NCI-H2081 (cell line): ENCODE measurements at places on chromosomes 7 and 10.

DNA sequence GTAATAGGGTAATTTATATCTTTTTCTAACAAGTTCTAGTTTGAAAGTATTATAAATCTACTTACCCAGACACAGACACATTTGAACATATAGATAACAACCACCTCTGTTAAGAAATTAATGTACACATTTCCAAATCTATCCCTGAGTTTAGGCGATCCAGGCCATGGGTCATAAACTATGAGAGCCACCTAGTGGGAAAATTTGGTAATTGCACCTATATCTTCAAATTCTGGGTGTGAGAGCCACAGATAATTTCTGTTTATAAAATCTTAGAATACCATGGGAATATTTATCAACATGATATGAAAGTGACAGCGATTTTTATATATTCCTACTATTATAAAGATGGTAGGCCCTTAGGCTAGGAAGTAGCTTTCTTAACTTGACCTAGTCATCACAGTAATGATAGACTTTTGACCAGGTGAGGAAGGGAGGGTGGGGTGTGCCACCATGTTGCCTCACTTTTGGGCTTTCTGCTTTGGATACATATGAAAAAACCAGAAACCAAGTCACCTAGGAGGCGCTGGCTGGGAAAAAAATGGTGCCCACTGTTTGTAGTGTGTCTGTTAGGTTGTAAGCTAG is 8.0 kb upstream of the EPHA1 start:
- DNase-seq = peak; percentile 42

GRCh38 chr7:83347945-83348444 is 185.3 kb upstream of the PCLO start:
- DNase-seq = no peak

DNA sequence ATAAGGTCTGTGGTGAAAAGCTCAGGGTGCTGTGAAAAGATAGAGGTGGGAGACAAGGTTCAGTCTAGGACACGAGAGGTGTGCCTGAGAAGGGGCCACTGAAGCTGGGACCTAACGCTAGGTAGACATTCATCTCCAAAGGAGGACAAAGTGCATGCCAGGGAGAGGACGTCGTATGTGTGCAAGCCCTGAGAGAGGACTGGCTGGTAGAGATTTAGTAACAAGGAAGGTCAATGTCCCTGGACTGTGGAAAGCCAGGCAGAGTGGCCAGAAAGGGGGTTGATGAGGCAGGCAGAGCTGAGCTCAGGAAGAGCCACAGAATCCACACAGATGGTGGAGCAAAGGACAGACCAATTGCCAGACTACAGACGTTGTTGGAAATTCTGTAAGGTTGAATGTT is 817.6 kb downstream of the CCSER2 start:
- no peak for DNase-seq

GRCh38 chr7:50781381-50782293 is 1.1 kb downstream of the GRB10 start:
- no peak for DNase-seq

GRCh38 chr10:5691786-5692185 is 7.1 kb downstream of the TASOR2 start:
- no peak for DNase-seq

DNA sequence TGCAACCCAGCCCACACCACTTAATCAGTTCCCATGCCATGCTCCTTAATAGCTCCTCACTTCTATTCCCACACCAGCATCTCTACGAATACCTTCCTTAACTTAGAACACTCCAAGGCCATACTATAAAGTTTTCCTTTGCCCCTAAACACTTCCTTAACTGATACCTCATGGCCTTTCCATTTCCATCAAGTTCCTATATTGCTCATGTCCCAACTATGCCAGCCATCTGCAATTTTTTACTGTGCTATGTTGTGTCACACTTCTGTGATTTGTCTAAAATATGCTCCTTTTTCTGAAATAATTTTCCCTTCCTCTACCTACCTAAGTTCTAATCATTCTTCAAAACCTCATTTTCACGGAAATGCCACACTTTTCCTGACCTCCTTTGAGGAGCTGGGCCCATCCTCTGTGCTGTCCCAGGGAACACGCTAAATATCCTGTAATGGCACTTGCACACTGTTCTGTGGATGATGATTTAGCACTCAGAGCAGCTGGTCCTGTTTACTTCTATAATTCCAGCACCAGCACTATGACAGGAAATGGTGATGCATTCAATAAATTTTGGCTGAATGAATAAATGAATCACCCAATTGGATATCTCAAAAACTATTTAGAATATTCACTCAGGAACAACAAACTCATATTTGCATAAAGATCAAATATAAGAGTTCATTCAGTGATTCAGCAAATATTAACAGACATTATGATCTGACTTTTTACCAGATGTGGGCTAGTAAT is 266.5 kb upstream of the HGF start:
- DNase-seq = no peak

DNA sequence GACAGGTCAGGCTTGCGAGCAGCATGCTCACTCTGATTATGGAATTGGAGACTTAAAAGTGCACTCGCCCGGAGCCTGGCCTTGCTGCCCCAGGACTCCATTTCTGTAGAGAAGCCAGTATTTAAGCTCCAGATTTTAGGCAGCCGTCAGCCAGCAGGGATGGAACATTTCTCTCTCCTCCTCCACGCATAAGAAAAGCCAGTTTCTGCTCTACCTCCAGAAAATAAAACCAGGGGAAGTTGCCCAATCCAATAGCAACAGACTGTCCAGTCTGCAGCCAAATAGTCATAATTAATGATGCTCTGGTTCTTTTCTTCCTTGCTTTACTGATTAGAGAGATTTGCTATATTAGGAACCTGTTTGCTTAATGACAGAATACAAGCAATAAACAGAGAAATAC is 203.2 kb downstream of the GFRA1 start:
- no peak for DNase-seq

- no peak for DNase-seq
These were observed 33.9 kb upstream of the LRRN3 start for GRCh38 chr7:111057066-111057465.

- no peak for DNase-seq
These were observed 310.9 kb upstream of the NRG3 start for GRCh38 chr10:81564143-81564542.

- no peak for DNase-seq
These were observed 244.4 kb downstream of the TNS3 start for GRCh38 chr7:47337531-47337930.

GRCh38 chr10:3231951-3232730 is 59.6 kb upstream of the PITRM1 start:
- no peak for DNase-seq

- DNase-seq = no peak
These were observed 189.9 kb downstream of the TFEC start for GRCh38 chr7:115840702-115841101.

- no peak for DNase-seq
These were observed 92.3 kb downstream of the BMPR1A start for GRCh38 chr10:86848747-86849146.

- no peak for DNase-seq
These were observed 19.7 kb downstream of the KPNA7 start for GRCh38 chr7:99188221-99188620.

DNA sequence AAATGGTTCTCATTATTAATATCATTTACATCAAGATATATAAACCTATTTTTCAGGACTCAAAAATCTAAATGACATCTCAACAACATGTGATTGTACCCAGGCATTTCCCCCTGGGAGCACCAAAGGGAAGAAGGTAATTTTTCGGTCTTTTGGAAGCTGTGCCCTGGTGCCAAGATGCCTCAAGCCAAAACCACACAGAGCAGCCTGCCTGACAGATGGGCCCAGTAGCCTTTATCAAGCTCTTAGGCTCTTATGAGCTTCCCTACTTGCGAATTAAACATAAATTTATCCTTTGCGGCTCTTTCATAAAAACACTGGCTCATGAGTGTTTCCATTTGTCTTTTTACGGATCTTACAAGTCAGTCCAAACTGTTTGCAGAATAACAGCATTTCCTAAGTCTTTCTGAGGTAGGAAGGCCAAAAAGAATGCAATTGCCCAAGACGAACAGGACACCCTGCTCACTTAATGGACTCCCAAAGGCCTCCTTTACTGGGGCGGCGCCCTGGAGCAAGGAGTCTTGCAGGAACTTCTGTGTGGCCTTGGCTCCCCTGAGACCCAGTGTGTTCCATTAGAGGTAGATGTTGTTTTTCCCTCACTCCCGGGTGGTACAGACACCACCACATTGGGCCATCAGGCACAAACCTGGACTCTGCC is 4.1 kb upstream of the RASSF4 start:
- no peak for DNase-seq

GRCh38 chr10:128475686-128476367 is 349.6 kb upstream of the MKI67 start:
- no peak for DNase-seq

DNA sequence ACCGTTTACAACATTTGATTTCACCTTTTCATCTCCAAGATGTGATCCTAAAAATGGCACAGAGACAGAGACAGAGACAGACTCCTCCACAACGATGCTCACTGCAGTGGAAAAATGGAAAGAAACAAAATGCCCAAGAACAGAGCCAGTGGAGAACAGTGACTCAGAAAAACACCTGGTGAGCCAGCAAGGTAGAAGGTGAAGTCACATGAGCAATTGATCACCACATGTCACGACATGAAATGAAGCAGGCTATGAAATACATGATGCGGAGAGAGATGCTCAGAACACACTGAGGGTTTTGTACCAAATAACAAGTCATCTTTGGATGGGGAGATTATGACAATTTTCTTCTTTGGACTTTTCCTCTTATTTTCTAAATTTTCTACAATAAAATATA is 3.5 kb downstream of the MSMB start:
- no peak for DNase-seq

DNA sequence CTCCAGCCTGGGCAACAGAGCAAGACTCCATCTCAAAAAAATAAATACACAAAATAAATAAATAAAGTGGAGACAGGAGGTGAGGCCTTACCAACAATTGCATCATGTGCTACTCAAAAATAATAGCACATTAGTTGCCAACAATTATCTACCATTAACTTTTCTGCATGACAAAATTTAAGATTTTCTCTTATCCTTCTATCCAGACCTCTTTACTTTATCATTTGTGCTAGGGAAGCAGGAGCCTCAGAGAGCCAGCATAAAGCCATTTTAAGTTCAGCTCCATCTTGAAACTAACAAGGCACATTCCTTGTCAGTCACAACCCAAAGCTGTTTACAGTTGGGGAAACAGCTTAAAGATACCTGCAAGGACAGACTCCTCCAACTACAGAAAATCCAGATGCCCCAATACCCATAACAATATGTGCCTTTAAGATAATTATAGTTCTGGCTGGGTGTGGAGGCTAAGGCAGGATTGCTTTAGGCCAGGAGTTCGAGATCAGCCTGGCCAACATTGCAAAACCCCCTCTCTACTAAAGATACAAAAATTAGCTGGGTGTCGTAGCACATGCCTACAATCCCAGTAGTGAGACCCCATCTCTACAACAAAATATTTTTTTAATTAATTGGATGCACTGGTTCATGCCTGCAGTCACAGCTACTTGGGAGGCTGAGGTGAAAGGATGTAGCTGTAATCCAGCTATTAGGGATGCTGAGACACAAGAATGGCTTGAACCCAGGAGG is 2.2 kb upstream of the AP1S1 start:
- no peak for DNase-seq

GRCh38 chr7:51033727-51034520 is 251.2 kb upstream of the GRB10 start:
- no peak for DNase-seq

DNA sequence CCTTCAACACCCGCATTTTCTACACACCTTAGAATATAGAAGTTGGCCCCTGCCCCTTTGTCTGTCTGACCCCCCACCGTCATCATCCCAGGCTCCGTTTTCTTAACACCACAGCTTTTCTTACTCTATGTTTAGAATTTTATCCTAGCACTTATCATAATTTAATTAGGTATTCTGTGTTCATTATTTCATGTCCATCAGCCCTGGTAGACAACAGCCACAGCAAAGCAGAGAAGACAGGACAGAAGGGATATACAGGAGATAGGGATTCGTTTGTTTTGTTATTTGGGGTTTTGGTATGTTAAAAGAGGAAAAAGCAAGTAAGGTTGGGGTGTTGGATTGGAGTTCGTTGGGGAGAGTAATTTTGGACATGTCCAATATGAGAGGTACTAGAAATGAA is 48.8 kb downstream of the ITGA8 start:
- no peak for DNase-seq

DNA sequence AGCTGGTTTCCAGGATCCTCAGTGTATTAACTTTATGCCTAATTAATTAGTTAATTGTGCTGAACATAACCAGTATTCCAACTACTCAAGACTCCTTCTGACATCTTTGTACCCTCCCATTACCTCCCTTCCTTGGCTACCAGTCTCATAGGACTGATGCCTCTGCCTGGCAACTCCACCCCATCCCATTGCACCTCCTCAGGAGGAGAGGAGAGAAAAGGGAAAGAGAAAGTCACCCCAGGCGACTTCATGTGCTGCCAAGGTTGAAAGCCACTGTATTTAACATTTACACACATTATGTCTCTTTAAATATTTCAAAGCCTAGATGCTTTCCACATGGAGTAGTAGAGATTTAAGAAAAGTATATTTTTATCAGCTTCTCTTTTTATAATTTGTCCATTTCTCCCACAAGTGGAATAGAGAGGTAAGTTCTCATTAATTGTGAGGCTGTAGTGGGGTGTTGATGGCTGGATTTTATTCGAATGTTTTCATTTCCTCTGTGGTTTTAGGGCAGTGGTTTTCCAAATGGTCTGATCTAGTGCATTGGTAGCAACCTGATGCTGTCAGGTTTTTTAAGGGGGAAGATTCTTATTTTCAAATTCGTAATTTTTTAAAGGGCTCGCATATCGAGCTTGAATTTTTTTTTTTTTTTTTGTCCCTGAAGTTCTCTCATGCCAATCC is 148.0 kb downstream of the BICC1 start:
- DNase-seq = no peak
